ENCODE measurements at places on chromosomes 2 and 18.
A peak's percentile ranks its signal among the peaks of the same experiment; 100 is the strongest.

GRCh38 chr18:35045121-35045520 is 3.9 kb downstream of the MAPRE2 start:
- peak; percentile 35 for DNase-seq

- no peak for DNase-seq
Measured at GRCh38 chr2:11158916-11159573, 3.8 kb downstream of the SLC66A3 start.

GRCh38 chr2:129801575-129801974 is 177.9 kb upstream of the RAB6C start:
- DNase-seq = no peak

DNA sequence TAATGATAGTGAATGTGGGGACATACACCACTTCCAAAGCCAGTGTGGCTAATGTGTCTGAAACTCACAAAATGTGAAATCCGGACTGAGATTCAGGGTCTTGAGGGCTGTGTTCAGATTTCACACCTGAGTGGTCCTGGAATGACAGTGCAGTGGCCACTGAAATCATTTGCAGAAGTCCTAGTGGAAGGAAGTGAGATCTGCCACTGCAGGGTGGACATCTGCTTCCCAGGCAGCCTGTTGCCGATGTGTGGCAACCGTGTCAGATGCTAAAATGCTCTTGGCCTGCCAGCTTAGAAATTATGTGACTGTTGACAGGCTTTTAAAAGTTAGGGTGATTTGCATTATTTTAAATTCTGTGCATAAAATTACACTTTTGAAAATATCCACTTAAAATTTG is 77.8 kb upstream of the TMEM200C start:
- no peak for DNase-seq

GRCh38 chr18:22207021-22207758 is 37.8 kb downstream of the GATA6 start:
- no peak for DNase-seq

DNA sequence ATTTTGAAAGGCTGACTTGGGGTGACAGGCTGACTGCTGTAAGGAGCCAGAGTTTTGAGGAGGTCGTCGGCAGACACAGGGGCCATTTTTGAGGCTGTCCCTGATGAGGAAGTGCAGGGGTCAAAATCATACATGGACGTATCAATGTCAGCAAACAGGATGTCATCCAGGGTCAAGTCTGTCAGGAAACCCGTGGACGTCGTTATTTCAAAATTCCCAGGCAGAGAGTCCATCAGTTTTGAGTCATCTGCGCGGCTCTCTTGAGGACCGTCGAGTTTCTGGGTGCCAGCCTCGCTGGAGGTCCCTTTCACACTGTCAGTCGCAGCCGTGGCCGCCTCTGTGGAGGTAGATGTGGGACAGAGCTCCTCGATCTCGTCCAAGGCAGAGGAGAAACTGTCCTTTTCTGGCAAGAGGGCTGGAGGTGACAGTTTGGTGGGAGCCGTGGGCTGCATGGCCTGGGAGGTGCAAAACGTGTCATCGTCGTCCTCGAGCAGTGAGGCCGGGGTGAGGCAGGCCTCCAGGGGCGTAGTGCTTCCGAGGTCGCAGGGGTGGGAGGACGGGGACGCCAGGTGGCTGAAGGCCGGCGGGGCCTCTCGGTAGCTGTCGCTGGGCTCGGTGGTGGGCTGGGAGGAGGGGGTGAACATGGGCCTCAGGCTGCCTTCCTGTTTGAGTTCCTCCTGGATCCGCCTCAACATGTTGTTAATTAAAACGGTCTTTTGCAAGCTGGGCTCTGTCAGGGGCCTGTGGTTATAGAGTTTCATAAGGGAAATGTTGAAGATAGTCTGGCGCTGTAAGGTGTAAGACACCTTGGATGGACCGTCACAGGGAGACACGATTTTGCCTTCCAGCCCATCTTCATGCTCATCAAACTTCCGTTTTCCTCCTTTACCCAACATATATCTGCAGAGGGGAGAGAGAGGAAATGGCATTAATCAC is 17.5 kb downstream of the SERTAD2 start:
- no peak for DNase-seq

Measured in NCI-H1417 (cell line).